ENCODE measurements at places on chromosomes 7 and 10.

- peak; percentile 99 for DNase-seq
These were observed 179.0 kb downstream of the NOC3L start for GRCh38 chr10:94183666-94184264.

- no peak for DNase-seq
These were observed 1.1 kb upstream of the SEMA4G start for GRCh38 chr10:100968062-100968736.

DNA sequence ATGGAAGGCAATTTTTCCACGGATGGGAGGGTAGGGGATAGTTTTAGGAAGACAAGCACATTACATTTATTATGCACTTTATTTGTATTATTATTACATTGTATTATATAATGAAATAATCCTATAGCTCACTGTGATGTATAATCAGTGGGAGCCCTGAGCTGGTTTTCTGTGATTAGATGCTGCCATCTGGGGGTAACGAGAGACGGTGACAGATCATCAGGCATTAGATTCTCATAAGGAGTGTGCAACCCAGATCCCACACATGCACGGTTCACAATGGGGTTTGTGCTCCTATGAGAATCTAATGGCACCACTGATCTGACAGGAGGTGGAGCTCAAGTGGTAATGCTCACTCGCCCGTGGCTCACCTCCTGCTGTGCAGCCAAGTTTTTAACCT lies 103.9 kb upstream of the STK17A start:
- DNase-seq: no peak

DNA sequence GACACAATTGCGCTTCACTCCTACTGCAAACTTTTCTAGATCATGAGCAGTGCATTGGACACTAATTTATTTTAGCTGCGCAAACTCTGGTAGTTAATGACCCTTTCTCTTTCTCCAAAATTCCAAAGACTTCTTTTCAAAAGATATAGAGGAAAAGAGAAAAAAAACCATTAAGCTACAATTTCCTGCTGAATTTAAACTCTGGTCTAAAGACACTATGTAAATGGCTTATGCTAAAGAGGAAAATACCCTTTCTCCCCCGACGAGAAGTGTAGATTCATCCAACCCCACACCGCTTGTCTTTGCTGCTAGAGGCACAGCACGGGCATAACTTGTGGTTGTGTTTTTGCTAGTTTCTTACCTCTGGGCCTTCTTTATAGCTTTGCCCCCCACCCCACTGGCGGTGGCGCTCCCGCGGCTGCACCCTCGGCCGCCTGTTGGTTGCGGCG lies 84.1 kb downstream of the SNX10 start:
- no peak for DNase-seq

GRCh38 chr7:101205901-101206664 lies 5.2 kb upstream of the MOGAT3 start:
- DNase-seq: no peak

- DNase-seq: no peak
These were observed 14.3 kb upstream of the DMBT1 start for GRCh38 chr10:122546242-122546641.

DNA sequence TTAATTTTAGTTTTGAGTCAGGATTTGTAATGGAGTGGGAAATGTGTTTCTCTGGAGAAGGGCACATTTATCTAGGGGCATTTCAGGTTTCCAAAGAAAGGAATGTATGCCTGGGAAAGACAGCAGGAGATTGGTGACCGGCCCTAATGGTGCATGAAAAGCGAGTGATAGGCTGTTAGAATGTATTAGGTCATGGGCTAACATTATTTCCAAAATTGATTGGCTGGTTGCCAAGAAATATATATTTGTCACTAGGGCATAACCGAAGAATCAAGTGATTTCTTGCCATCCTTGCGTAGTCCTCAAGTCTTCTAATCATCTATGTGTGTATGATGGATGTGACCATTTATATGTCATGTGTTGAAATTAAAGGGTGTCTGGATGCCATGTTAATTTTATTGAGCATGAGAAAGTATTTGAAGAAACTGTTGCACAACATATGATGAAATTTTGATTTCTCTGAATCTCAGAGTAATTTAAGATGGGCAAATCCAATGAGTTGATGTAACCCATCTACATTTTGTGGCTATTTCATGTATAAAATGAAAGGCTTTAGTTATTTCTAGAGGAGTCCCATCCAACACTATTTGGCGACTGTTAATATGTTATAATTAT lies 248.4 kb downstream of the BMPER start:
- no peak for DNase-seq

- DNase-seq: no peak
These were observed 197.4 kb downstream of the RNLS start for GRCh38 chr10:88385601-88386203.

All from fibroblast of skin of back (primary cell).